ENCODE measurements at places on chromosomes 5 and 9.

- DNase-seq: no peak
Measured at GRCh38 chr5:10328323-10328722, 20.6 kb upstream of the CMBL start.

DNA sequence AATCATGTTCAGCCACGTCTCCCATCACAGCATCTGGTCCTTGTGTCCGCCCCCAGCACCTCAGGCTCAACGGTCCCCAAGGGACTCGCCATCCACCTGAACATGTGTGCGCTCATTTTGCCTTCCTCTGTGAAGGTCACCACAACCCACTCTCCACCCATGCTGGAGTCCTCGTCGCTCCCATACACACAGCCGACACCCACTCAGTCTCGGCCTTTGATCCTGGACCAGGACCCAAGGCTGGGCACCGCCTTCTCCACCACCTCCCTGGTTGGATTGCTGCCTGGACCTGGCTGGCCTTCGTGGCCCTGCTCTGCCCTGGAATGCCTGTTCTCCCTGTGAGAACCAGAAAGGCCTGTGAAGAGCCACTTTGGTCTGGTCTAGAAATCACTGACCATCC lies 60.3 kb downstream of the UBE2QL1 start:
- DNase-seq: peak; percentile 36

- DNase-seq: no peak
Measured at GRCh38 chr9:33459115-33459514, 11.7 kb upstream of the AQP3 start.

DNA sequence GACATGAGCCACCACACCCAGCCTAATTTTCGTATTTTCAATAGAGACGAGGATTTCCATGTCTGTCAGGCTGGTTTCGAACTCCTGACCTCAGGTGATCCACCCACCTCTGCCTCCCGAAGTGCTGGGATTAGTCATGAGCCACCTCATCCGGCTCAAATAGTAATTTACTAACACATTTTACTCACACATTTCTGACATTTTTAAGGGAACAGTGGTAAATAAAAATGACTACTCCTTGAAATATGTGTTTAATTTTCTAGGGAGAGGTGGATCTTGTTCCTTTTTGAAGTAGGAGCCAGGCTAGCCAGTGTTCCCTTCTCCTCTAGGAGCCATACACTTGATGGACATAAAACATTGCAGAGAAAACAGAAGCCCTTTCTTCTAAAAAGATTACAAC lies 55.2 kb upstream of the ERBIN start:
- no peak for DNase-seq

- no peak for DNase-seq
Measured at GRCh38 chr9:127507751-127508648, 56.7 kb downstream of the LRSAM1 start.

DNA sequence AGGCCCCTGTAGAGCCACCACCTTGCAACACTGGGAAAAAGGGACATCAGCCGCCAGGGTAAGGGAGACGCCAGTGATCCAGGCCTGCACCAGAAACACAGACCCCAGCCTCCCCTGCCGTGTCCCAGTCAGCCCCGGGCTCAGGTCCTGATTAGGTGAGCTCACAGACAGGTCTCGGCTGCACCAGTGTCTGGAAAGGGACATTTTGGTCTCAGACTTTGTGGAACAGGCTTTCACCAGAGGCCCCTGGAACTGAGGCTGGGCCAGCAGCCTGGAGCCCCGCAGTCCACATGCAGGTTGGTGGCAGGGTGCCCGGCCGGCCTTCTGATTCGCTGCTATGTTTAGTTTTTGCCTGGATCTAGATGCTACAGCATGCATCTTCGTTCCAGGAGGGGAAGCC lies 369.0 kb upstream of the IRX4 start:
- no peak for DNase-seq

GRCh38 chr9:73579823-73580222 lies 428.2 kb downstream of the ANXA1 start:
- DNase-seq: no peak

DNA sequence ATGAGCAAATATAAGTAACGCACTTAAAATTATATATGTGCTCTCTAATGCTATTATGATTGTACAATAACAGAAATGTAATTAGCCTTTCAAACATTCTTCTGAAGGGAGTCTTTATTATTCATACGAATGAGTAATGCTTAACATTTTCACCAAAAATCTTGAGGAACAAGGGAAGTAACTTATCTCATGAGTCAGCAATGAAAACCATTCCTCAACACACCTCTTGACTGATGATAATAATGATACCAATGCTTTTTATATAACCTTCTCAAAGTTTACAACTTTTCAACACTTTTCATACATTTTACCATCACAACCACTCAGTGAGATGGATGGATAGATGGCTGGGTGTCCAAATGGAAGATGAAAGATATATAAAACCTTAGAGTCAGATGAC lies 369.3 kb downstream of the BNC2 start:
- DNase-seq: no peak

DNA sequence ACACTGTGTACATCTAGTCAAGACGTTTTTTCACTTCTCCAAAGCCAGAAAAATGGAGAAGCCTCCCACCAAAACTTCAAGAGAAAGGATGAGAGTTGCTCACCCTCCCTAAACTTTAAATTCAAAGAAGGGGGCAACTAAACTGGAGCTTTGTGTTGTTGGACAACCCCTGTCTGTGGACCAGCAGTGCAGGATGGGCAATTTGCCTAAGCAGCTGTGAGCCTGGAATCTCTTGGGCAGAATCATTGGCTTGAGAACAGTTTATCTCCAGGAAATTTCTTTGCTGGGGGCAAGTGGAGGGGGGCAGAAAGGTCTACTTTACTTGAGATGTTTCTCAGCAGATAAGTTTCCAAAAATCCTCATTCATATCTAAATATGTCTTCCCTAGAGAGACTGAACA lies 151.8 kb downstream of the MUSK start:
- no peak for DNase-seq

GRCh38 chr5:68239487-68239886 lies 23.9 kb downstream of the PIK3R1 start:
- DNase-seq: peak; percentile 47

- no peak for DNase-seq
Measured at GRCh38 chr5:179837076-179838011, 16.6 kb downstream of the SQSTM1 start.

- DNase-seq: no peak
Measured at GRCh38 chr9:107744873-107745272, 255.3 kb upstream of the KLF4 start.

DNA sequence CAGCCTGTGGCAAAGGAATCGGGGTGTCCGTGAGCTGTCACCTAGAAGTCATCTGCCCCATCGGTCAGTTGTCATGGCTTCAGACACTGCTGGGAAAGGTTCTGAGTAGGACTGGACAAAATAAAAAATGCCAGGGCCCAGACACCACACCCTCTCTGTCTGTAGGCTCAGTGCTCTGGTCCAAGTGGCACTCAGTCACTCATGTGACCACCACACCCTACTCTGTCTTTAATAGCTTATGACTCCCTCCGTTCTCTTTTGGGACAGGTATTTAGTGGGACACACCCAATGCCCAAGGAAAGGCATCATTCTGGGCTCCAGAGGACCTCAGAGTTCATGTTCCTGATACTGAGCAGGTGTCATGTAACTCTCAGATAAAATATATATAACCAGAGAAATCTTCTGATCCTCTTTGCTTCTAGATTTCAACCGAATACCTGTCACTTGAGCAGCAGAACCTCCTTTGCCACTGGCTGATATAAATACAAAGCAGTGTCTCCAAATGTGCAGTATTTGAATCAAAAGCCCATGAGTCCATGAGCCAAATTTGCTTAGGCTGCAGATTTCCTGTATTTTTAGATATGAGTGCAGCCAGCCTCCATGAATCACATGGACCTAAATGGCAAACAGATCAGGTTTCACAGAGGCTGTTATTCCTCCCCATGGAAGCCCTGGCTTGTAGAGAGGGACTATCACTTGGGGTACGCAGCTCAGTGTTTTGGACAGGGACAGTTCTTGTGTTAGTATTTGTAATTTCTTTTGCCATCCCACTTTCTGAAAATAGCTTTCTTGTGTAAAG lies 272.0 kb downstream of the ARHGAP26 start:
- no peak for DNase-seq

GRCh38 chr9:34591248-34591916 lies 1.9 kb upstream of the CNTFR start:
- peak; percentile 85 for DNase-seq

- DNase-seq: no peak
Measured at GRCh38 chr9:108963459-108964143, 29.4 kb downstream of the ABITRAM start.

- DNase-seq: no peak
Measured at GRCh38 chr5:56640763-56641406, 174.5 kb upstream of the MAP3K1 start.

- no peak for DNase-seq
Measured at GRCh38 chr9:28774433-28775235, 1201.4 kb upstream of the C9orf72 start.

DNA sequence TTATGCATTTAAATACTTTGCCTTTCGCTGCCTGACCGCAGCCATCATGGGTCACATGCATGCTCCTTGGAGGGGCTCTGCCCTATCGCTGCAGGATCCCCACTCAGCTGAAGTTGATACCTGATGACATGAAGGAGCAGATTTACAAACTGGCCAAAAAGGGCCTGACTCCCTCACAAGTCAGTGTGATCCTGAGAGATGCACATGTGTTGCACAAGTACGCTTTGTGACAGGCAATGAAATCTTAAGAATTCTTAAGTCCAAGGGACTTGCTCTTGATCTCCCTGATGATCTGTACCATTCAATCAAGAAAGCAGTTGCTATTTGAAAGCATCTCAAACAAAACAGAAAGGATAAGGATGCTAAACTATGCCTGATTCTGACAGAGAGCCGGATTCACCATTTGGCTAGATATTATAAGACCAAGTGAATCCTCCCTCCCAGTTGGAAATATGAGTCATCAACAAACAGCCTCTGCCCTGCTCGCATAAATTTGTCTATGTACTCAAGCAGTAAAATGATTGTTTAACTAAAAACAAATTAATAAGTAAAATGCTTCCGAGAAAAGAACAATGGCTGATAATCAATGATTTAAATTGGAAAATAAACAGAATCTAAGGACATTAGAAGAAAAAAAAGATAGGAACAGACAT lies 41.6 kb upstream of the PPP2CA start:
- DNase-seq: no peak

GRCh38 chr9:99058964-99059921 lies 45.7 kb upstream of the TGFBR1 start:
- peak; percentile 49 for DNase-seq

- DNase-seq: no peak
Measured at GRCh38 chr5:60092671-60093422, 199.3 kb upstream of the PDE4D start.

- DNase-seq: no peak
Measured at GRCh38 chr9:96163712-96164111, 138.3 kb downstream of the HSD17B3 start.

GRCh38 chr5:138641547-138642298 lies 66.5 kb upstream of the HSPA9 start:
- DNase-seq: peak; percentile 68

GRCh38 chr9:96150324-96151227 lies 151.4 kb downstream of the HSD17B3 start:
- DNase-seq: no peak

- no peak for DNase-seq
Measured at GRCh38 chr5:149211566-149211965, 60.1 kb upstream of the AFAP1L1 start.

- no peak for DNase-seq
Measured at GRCh38 chr5:157951673-157952373, 92.9 kb upstream of the CLINT1 start.

DNA sequence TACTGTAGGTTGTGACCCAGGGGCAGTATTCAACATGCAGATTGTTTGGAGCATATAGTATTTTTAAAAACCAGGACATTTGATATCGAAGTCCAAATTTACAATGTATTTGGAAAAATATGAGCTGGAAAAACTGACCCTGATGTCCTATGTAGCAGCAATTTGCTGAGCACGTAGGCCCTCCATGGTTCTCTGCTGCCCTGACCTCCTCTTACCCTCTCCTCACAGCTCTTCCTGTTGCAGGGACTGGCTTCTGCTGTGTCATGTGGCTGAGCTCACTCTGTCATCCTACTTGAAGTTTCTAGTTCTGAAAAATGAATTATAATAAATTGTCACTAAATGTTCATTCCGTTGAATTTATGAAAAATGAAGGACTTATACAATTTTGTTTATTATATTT lies 4.1 kb upstream of the ASPN start:
- DNase-seq: no peak

DNA sequence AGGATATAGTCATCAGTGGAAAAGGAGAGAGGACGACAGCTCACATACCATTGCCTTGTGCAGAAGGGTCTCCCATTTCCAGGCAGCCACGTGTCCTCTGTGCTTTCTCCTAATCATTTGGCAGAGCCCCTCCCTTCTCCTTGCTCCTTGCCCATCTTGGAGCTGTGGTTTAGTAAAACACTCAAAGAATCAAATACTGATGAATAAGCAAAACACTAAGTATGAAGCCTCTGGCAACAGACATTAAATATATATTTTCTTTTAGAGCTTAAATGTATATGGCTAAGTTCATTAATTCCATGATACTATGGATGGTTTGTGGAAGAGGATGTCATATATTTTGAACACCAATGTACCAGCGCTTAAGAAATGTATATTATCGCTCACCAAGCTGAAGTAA lies 278.5 kb downstream of the SAXO1 start:
- no peak for DNase-seq

- no peak for DNase-seq
Measured at GRCh38 chr5:157912621-157913325, 53.8 kb upstream of the CLINT1 start.

- no peak for DNase-seq
Measured at GRCh38 chr9:19442240-19442639, 33.4 kb downstream of the ACER2 start.

DNA sequence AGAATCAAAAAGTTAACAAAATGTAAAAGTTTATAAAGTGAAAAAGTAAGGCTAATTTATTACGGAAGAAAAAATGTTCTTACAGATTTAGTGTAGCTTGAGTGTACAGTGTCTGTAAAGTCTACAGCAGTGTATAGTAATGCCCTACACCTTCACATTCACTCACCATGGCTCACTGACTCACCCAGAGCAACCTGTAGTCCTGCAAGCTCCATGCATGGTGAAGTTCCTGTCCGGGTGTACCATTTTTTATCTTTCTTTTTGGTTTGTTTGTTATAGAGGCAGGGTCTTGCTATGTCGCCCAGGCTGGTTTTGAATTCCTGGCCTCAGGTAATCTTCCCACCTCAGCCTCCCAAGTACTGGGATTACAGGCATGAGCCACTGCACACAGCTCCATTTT lies 93.6 kb downstream of the MED27 start:
- no peak for DNase-seq

DNA sequence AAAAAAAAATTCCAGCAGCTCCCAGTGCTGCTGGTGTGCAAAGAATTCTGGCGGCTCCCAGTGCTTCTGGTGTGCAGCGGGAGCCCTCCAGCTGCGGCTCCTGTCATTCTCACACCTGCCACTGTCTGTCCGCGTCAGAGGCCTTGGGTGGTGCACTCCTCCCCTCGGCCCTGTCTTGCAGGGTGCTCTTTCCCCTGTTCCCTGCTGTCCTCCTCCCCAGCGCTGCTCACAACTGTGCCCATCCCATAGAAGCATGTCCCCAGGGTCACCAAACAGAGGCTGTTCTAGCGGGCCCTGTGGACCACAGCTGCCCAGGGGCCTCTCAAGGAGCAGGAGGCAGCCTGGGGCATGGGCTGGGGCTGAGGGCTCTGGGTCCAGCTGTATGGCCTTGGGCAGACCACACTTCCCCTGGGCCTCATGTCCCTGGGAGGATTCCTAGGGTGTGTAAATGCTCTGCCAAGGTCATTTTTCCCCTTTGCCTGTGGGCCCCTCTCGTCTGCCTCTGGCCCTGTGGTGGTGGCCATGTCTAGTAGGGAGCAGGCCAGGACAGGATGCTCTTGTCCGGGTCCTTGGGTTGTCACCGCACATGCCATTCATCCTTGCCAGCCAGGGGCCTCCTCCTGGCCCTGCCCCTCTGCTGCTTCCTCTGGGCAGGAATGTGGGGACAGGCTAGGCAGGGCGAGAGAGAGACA lies 68.2 kb downstream of the PHF2 start:
- no peak for DNase-seq
